ENCODE measurements at places on chromosomes 5 and 9. TPM values are rescaled to one million over a fixed set of nuclear protein-coding genes. Genes with fewer than 3 reads are reported as not detected.
A peak's percentile ranks its signal among the peaks of the same experiment; 100 is the strongest.

DNA sequence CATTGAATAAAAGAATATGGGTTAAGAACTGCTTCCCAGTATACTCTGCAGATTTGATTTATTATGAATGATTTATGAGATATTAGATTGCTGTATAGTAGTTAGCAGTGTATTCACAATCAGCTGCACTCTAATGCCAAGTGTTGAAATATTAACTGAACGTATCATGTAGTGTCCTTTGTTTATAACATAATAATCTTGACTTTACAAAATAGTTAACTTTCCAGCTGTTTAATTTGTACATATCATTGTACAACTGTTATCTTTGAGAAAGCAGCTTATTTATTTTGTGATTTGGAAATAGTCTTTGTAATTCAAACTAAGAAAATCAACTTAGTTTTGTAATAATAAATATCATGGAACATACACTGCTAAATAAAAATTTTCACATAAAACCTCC lies 219.5 kb downstream of the RANBP17 start:
- no peaks in the 10 kb centered on the region for H3K4me1 ChIP-seq
- no peaks in the 10 kb centered on the region for H3K27me3 ChIP-seq
- H3K27ac ChIP-seq: no peak overlapping the region
- no peak overlapping the region for H3K4me3 ChIP-seq
- H3K36me3 ChIP-seq: no peaks in the 10 kb centered on the region

DNA sequence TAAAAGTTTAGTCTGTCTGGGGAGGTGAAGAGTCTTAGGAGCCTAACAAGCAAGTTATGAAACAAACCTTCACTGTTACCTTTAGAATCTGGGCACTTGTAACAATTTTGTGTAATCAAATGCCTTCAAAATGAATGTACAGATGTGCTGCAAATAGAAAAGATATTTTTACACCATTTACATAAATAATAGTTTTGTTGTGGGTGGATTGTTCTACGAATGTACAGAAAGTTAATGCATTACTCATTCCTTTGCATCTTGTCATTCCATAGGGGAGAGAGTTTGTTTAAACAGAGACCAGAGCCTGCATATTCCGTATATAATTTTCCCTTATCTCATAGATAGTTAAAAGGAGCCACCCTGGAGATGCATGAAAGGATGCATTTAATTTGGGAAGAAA lies 576.9 kb upstream of the SGCD start:
- no peaks in the 10 kb centered on the region for H3K36me3 ChIP-seq
- no peak overlapping the region for H3K4me3 ChIP-seq
- no peaks in the 10 kb centered on the region for H3K4me1 ChIP-seq
- H3K27me3 ChIP-seq: no peaks in the 10 kb centered on the region

- H3K27ac ChIP-seq: no peak overlapping the region
- peaks cover 31% of the 10 kb centered on the region for H3K4me1 ChIP-seq
- H3K27me3 ChIP-seq: no peaks in the 10 kb centered on the region
Observed at GRCh38 chr5:150457121-150457520, 7.6 kb upstream of the RPS14 start.

DNA sequence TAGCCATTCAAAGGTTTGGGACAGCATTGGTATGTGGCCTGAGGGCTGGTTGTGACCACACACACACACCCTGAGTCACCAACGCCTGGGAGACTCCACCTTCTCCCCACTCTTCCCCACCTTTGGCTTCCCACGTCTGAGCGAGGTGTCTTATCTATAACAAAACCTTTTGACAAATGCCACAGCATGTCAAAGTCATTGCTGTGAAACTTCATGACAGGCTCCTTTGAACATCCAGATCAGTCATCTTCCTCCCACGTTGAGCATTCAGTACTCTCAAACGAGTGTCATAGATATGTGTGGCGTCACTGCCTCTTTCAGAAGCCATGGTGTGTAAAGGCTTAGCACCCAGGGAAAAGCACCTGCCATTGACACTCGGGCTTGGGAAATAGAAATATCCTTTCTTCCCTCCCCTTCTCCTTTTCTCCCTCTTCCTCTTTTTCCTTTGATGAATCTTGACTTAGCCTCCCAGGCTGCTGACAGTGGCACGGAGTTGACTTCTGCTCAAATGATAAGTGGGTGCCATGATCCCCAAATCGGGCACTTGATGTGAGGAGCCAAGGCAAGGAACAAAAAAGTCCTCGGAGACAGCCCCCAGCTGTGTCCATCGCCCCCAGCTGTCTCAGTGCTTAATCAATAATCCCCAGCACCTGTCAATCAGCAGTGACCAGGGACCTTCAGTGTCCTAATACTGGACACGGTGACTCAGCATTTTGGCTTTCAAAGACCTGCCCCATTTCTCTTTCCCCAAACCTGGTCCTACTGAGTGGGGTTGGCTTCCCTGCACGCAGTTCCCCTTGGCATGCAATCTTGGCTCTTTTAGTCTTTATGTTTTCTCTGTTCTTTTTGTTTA lies 114.8 kb downstream of the FGF18 start:
- no peak overlapping the region for H3K27ac ChIP-seq
- no peak overlapping the region for H3K4me3 ChIP-seq
- H3K4me1 ChIP-seq: no peaks in the 10 kb centered on the region
- DNase-seq: no peak

- no peaks in the 10 kb centered on the region for H3K36me3 ChIP-seq
- no peak for DNase-seq
Observed at GRCh38 chr5:44245935-44246334, 143.3 kb downstream of the FGF10 start.

GRCh38 chr9:101510459-101510858 lies 23.2 kb upstream of the RNF20 start:
- DNase-seq: no peak
- no peaks in the 10 kb centered on the region for H3K36me3 ChIP-seq
- H3K4me1 ChIP-seq: no peaks in the 10 kb centered on the region

GRCh38 chr5:79976759-79977515 lies 14.1 kb downstream of the MTX3 start:
- no peaks in the 10 kb centered on the region for H3K27me3 ChIP-seq
- peaks cover 13% of the 10 kb centered on the region for H3K4me1 ChIP-seq
- H3K36me3 ChIP-seq: peaks cover 8% of the 10 kb centered on the region

GRCh38 chr9:113963696-113964494 lies 87.8 kb downstream of the ZNF618 start:
- H3K4me3 ChIP-seq: no peak overlapping the region
- no peaks in the 10 kb centered on the region for H3K36me3 ChIP-seq
- no peak for DNase-seq
- H3K27me3 ChIP-seq: no peaks in the 10 kb centered on the region
- no peaks in the 10 kb centered on the region for H3K4me1 ChIP-seq
- H3K27ac ChIP-seq: no peak overlapping the region

DNA sequence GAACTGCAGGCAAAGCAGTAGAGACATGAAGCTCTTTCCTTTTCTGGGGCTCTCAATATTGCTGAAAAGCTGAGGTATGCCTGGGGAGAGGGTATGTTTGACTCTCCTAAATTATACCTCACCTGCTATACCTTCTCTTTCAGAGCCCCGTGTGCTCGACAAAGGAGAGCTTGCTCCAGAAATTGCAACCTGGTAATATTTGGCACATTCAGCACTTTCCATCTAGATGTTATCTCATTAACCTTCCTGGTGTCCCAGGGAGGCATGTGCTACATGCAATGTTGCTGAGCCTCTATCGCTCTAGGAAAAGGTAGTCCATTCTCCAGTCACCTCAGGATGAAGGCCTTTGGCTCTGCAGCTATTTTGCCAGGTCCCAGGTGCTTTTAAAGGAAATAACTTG lies 78.5 kb upstream of the ZSWIM6 start:
- no peak overlapping the region for H3K27ac ChIP-seq
- H3K4me1 ChIP-seq: no peaks in the 10 kb centered on the region
- no peaks in the 10 kb centered on the region for H3K36me3 ChIP-seq
- no peak overlapping the region for H3K4me3 ChIP-seq
- H3K27me3 ChIP-seq: no peaks in the 10 kb centered on the region

DNA sequence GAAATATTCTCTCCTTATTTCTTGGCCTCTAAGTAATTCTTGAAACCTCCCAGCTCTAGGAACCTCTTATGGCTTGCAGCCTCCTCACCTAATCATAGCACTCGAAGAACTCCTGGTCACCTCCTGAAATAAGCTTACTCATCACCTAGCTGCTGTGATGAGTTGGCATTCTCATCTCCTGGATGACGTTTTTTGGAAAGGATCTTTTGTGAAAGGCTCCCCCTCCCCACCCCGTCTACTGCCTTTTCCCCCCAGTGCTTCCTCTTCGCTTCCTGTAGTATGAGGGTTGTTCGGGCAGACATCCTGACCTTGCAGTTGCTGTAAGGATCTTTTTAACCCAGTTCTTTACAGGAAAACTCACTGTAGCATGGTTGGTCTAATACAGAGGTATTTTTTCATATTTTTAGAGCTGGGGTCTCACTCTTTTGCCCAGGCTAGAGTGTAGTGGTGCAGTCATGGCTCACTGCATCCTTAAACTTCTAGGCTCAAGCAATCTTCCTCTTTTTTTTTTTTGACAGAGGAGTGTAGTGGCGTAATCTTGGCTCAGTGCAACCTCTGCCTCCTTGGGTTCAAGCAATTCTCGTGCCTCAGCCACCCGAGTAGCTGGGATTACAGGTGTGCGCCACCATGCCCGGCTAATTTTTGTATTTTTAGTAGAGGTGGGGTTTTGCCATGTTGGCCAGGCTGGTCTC lies 41.8 kb downstream of the ARHGAP26 start:
- no peaks in the 10 kb centered on the region for H3K36me3 ChIP-seq
- no peak for DNase-seq
- H3K27me3 ChIP-seq: no peaks in the 10 kb centered on the region
- no peak overlapping the region for H3K4me3 ChIP-seq
- H3K4me1 ChIP-seq: peaks cover 12% of the 10 kb centered on the region

DNA sequence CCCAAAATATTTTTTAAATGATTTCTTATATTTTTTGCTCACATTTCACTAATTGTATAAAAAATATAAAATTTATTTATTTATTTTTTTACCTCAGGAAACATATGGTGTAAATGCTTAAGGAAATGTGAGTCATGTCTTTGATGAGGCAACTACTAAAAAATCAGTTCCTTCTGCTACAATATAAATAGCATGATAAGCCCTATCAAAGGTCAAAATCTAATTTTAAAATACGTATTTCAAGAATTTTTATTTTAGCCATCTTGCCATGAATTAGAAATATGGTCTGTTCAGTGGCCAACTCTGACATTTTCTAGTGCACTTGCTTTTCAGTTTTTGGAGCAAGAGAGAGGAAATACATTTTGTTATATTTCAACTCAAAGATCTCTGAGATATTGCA lies 50.5 kb downstream of the PDE4D start:
- H3K27me3 ChIP-seq: no peaks in the 10 kb centered on the region
- H3K4me1 ChIP-seq: no peaks in the 10 kb centered on the region
- H3K4me3 ChIP-seq: no peak overlapping the region
- no peak for DNase-seq
- H3K36me3 ChIP-seq: no peaks in the 10 kb centered on the region

- peaks cover 28% of the 10 kb centered on the region for H3K4me1 ChIP-seq
- H3K36me3 ChIP-seq: no peaks in the 10 kb centered on the region
- DNase-seq: no peak
- no peak overlapping the region for H3K4me3 ChIP-seq
Observed at GRCh38 chr9:126393876-126394275, 67.2 kb downstream of the MVB12B start.

GRCh38 chr9:16356196-16356765 lies 514.2 kb downstream of the BNC2 start:
- no peak for DNase-seq
- no peaks in the 10 kb centered on the region for H3K27me3 ChIP-seq
- H3K27ac ChIP-seq: no peak overlapping the region
- no peaks in the 10 kb centered on the region for H3K4me1 ChIP-seq
- H3K4me3 ChIP-seq: no peak overlapping the region

DNA sequence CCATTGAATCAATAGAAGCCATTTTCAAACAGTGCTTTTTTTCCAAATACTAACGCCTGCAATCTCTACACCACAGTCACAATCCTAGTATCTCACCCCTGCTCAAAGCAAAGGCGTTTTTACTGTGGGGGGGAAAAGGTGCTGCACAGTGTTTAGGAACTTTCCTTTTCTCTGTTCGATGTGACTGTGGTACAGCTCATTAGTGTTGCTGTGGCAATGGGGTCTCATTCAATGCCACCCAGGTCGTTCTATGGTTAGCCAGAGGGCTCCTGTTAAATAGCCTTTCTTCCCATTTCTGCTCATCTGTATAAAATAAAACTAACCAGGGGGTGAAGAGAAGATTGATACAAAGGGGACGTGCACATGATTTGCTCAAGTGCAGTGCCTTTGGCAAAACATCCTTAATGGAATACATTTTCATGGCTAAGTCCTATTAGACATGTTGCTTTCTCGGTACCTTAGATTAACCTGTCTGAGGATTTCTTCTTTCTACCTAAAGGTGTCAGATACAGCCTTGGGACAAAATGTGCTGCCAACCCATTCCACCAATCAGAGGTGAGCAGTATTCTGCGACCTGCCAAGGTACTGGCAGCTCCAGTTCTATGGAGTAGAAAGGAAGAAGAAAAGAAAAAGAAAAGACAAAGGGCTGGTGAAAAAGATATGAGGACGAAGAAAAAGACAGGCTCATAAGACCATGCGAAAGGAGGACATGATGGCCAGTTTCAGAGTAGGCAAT lies 651.4 kb upstream of the DMAC1 start:
- no peak overlapping the region for H3K27ac ChIP-seq
- no peaks in the 10 kb centered on the region for H3K27me3 ChIP-seq
- H3K36me3 ChIP-seq: no peaks in the 10 kb centered on the region
- DNase-seq: no peak

GRCh38 chr5:177524941-177525655 lies 8.3 kb upstream of the DDX41 start:
- H3K4me1 ChIP-seq: peaks cover 7% of the 10 kb centered on the region
- H3K36me3 ChIP-seq: peaks cover 17% of the 10 kb centered on the region
- no peak overlapping the region for H3K27ac ChIP-seq
- no peaks in the 10 kb centered on the region for H3K27me3 ChIP-seq
- H3K4me3 ChIP-seq: no peak overlapping the region

- no peak overlapping the region for H3K27ac ChIP-seq
- no peaks in the 10 kb centered on the region for H3K36me3 ChIP-seq
- no peak overlapping the region for H3K4me3 ChIP-seq
- H3K4me1 ChIP-seq: no peaks in the 10 kb centered on the region
- no peak for DNase-seq
Observed at GRCh38 chr5:140055152-140055551, 12.1 kb upstream of the NRG2 start.

DNA sequence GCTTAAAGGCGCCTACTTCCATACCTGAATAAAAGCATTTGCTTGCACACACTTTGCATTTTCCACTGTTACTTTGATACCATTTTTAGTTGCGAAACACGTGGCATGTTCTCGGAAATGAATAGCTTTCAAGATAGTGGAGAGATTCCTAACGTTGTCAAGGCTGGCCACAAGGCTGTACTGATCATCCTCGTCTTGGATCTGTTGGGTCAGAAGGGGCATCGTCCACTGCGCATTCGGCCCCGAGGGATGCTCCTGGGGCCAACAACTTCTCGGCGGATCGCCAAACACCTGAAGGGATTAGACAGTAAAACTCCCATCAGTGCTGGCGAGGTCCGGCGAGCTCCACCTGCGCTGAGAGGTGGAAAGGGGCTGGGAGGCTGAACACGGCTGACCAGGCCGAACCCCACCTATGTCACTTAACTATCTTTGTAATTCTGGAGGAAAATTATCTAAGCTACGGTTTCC lies 599 bp downstream of the RAD1 start:
- H3K27me3 ChIP-seq: no peaks in the 10 kb centered on the region
- peak overlapping the region; percentile 89 for H3K27ac ChIP-seq
- peak overlapping the region; percentile 78 for H3K4me3 ChIP-seq
- H3K36me3 ChIP-seq: peaks cover 19% of the 10 kb centered on the region
- peaks cover 34% of the 10 kb centered on the region for H3K4me1 ChIP-seq
- no peak for DNase-seq

Gene ACSL6
- total RNA-seq: 21.8 TPM

Gene COL15A1
- total RNA-seq: not detected

Gene SHC3
- total RNA-seq: not detected

Gene MRPS30
- total RNA-seq: 62.9 TPM

Gene ARHGEF39
- total RNA-seq: 10.7 TPM
